ENCODE measurements at places on chromosomes 3 and 15.

- DNase-seq, result no peak
Measured at GRCh38 chr3:107269136-107269535, 108.1 kb upstream of the CCDC54 start.

- DNase-seq, result no peak
Measured at GRCh38 chr3:28089527-28089897, 151.9 kb upstream of the CMC1 start.

DNA sequence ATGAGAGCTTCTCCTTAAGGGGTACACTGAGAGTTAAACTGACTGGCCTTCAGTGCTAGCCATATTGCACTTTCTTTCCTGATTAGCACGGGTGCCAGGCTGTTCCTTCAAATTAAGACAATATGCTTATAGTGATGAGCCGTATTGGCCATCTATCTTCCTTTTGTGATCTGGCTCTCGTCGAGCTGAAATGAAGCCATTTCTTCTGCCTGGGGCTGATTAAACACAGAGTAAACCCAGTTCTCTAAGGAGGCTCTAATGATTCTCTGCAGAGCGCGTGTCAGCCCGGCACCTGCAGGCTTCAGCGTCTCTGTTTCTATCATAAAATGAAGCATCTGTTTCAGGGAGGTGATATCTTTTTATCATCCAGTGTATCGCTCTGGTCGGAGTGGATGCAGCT lies 107.5 kb upstream of the NR2F2 start:
- no peak for DNase-seq

DNA sequence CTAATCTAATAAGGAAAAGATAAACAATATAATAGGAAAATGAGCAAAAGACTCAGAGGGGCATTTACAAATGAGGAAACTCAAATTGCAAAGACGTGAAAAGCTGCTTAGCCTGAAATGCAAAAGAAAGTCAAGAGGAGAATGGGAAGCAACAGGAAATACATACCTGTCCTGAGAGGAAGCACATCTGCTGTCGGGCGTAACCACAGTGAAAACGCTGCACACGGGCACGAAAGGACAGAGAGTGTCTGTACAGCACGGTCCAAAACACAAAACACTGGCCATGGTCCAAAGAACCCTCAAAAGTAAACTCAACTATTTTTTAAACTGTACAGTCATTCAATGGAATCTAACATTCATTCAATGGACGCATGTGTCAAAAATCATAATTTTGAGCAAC lies 100.6 kb downstream of the CHSY1 start:
- no peak for DNase-seq

Data from AG09319 (cell line).